ENCODE measurements at places on chromosomes 7 and 10. TPM values are rescaled to one million over a fixed set of nuclear protein-coding genes. Genes with fewer than 3 reads are reported as not detected.

GRCh38 chr10:4526311-4526731 is 299.7 kb upstream of the AKR1E2 start:
- DNase-seq, result no peak

The EFCAB10 gene
- not detected for total RNA-seq

GRCh38 chr10:59901470-59901869 is 4.9 kb downstream of the CCDC6 start:
- DNase-seq, result no peak

The AKR1C2 gene
- 50.2 TPM for total RNA-seq

DNA sequence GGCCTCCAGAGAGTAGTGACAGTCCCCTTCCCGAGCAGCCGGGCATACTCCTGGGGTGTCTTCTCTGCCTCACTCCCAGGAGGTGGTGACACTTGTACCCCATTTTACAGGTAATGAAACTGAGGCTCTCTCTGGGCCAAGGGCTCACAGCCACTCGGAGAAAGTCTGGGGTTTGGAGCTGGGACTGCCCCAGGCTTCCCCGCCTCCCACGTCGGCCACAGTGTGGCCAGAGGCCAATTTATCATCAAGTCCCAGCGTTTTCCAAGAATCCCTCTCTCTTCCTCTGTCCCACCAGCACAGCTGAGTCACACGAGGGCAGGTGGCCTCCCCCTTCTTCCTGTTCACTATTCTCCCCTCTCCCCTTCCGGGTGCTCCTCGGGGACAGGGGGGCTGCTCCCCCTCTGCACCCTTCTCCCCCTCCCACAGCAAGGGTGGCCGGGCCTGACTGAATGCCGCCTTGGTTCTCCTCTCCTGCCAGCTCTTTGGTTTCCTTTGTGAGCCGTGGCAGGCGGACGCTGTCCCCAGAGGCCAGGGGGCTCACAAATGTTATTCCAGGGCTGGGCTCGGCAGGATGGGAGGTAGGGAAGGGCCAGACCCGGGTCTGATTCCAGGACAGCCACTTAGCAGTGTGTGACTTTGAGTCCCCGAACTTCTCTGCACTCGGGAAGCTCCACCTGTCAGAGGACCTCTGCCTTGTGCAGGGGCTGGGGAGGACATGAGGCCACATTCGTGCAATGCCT is 17.7 kb downstream of the CLIP2 start:
- peak; percentile 69 for DNase-seq

DNA sequence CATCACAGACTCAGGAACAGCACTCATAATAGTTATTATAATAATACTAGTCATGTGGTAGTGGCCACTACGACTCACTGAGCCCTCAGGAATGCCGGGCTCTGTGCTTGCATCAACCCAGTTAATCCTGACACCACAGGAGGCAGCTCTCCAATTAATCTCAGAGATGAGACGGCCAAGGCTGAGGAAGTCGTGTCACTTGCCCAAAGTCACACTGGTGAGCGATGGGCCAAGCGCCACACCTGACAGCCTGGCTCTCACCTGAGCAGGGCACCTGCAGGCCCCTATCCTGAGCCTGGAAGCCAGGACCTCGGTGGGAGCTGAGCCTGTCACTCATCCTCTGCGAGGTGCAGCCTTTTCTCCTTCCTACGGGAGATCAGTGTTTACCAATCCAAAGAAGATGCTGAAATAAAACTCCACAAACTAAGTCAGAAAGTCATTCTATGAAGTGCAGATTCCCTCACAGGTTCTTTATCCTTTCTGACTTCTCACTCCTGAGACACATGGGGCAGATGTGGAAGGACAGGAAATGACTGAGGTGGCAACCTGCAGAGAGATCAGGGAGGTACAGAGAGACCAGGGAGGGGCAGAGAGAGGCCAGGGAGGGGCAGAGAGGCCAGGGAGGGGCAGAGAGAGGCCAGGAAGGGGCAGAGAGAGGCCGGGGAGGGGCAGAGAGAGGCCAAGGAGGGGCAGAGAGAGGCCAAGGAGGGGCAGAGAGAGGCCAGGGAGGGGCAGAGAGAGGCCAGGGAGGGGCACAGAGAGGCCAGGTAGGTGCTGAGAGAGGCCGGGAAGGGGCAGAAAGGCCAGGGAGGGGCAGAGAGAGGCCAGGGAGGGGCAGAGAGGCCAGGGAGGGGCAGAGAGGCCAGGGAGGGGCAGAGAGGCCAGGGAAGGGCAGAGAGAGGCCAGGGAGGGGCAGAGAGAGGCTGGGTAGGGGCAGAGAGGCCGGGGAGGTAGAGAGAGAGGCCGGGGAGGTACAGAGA is 38.5 kb downstream of the VIPR2 start:
- no peak for DNase-seq

The PMS2 gene
- 25.7 TPM for total RNA-seq

DNA sequence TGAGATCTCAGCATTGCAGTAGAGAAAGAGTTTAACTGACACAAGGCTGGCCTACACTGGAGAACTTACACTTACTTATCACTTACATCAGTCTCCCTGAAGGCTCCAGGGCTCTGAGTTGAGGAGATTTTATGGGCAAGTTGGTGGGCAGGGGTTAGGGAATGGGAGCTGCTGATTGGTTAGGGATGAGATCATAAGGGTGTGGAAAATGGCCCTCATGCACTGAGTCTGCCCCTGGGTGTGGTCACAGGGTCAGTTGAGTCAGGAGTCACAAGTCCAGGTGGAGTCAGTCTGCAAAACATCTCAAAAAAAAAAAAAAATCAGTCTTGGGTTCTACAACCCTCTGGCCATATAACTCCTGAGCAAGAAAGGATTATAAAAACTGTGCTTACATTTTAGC is 60.5 kb downstream of the PPP1R17 start:
- DNase-seq, result no peak

DNA sequence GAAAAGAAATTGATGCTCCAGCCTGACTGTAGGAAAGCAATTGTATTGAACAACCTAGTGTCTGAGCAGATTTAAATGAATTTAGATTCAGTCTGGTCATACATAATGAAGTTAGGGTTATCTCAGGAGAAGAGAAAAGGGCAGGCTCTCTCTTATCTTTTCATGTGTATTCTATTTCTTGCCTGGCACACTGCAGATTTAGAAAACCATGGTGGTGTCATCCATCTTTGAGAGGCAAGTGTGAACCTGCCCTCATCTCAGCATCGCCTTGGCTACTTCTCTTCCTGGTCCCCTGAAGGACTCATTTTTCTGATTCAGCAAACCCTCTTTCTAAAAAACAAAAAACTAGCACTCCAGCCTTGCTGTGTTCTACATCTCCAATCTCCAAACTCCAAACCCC is 137.7 kb downstream of the LRRC4 start:
- DNase-seq, result no peak

DNA sequence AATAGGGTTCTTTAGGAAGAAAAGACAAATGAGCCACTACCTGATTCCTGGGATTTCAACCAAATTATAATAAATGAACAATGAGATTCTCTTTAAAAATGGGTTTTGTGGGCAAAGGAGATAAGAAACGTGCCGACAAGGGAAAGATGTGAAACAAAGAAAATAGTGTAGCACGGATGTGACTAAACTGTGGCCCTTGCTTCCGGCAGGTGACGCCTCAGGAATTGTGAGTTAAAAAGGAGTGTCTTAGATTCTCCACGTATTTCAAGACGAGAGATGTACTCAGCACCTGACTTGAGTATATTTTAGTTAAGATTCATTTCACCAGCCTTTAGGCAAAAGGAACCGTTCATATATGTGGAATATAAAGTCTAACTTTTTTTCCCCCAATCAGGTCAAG is 75.9 kb downstream of the DNAH11 start:
- peak; percentile 31 for DNase-seq

DNA sequence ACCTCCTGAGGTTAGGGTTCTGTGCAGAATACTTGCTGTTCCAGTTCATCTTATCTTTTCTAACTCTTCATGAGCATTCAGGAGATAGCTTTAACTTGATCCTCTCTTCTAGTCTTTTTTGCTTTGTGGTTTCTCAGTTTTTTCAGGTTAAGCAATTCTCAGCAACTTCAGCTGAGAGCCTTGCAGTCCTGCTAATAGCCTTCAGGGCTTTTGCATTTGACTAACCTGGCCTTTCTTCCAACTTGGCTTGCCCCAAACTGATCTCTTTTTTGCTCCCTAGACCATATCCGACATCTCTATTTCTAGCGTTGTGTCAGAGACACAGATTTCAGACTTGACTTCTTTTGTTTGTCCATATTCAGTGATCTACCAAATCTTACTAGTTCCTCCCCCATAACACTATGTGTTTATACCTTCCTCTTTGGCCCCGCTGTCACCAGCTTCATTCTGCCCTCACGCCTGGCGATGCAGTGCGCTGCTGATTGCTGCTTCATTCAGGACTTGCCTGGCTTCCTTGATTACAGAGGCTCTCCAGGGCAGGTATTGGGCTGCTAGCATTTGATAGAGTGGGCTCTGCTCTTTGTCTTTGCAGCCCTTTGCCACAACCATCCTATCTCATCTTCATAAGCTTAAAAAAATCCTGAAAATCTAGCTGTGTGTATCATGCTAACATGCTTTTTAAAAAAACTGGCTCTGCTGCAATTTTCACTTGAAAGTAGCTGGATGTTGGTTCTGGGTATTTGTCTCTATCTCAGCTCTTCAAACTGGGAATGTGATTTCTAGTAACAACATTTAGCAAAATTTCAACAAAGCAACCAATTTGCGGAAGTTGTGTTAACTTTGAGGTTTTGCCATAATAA is 9.6 kb downstream of the CUL1 start:
- no peak for DNase-seq

- DNase-seq, result peak; percentile 48
Observed at GRCh38 chr7:38929460-38930171, 20.6 kb upstream of the VPS41 start.
